HepG2 (cell line): ENCODE measurements at places on chromosomes 2 and 18. TPM values are rescaled to one million over a fixed set of nuclear protein-coding genes. Genes with fewer than 3 reads are reported as not detected.

DNA sequence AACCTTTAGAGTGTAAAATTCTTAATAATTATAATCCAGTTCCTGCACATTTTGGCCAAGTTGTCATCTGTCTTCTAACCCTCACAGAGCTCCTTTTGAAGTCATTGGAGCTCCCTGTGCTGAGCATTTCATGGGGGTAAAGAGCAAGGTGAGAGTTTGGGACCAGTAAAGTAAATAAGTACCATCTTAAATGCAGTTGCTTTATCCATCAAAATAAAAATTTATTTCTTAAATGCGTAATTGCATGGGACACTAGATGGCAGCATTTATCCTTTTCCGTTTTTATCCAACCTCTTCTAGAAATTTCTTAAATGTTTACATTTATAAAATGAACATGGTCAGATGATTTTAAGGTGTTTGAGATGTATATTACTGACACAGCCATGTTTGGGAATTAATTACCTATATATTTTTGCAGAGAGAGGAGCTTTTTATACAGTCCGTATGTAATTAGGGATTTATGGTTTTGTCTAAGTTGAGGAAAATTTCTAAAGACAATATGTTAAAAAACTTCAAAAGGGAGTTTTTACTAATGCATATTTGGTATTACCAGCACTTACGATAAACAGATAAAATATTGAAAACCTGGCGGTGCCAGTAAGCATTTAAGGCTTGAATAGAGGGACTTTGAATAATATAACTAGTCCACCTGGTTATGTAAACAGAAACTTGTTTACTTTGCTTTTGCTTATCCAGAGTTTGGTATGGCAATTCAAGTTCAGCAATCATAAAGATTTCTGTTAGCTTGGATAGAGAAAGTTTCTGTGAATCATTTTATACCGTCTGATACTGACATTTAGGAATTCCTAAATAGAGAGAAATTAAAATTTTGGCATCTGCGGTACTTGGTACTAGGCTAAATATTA, 54.5 kb downstream of the ACSL3 start:
- peaks cover 66% of the 10 kb centered on the region for H3K4me1 ChIP-seq
- H3K27me3 ChIP-seq: no peaks in the 10 kb centered on the region
- no peak overlapping the region for H3K27ac ChIP-seq

DNA sequence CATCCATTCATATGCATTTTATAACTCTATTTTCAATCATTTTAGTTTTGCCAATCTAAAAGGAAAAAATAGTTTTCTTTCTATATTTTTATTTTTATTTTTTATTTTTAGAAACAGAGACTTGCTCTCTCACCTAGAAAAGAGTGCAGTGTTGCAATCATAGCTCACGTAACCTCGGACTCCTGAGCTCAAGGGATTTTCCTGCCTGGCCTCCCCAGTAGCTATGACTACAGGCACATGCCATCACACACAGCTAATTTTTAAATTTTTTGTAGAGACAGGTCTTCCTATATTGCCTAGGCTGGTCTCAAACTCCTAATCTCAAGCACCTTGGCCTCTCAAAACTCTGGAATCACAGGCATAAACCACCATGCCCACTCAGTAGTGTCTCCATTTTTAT, 125.5 kb upstream of the XIRP2 start:
- no peaks in the 10 kb centered on the region for H3K36me3 ChIP-seq
- no peaks in the 10 kb centered on the region for H3K27me3 ChIP-seq
- H3K4me1 ChIP-seq: no peaks in the 10 kb centered on the region
- peak; percentile 37 for DNase-seq
- no peak overlapping the region for H3K27ac ChIP-seq

GRCh38 chr2:46963941-46964673, 48.5 kb upstream of the MCFD2 start:
- DNase-seq: peak; percentile 39
- H3K36me3 ChIP-seq: peaks cover 21% of the 10 kb centered on the region; the same call in 2 of the 3 replicates
- peak overlapping the region; percentile 50 for H3K27ac ChIP-seq
- H3K4me3 ChIP-seq: no peak overlapping the region
- peaks cover 70% of the 10 kb centered on the region for H3K4me1 ChIP-seq

The LHCGR gene
- total RNA-seq: not detected in 2 replicates
